Gastroesophageal sphincter (tissue), 4 donors: ENCODE measurements at places on chromosomes 11 and 22. TPM values are rescaled to one million over a fixed set of nuclear protein-coding genes. Genes with fewer than 3 reads are reported as not detected.

Gene C11orf86
- not detected for total RNA-seq

Gene ROM1
- 3.0 TPM for total RNA-seq

GRCh38 chr11:89176938-89177337 is 737 bp upstream of the TYR start:
- no peak for ATAC-seq

DNA sequence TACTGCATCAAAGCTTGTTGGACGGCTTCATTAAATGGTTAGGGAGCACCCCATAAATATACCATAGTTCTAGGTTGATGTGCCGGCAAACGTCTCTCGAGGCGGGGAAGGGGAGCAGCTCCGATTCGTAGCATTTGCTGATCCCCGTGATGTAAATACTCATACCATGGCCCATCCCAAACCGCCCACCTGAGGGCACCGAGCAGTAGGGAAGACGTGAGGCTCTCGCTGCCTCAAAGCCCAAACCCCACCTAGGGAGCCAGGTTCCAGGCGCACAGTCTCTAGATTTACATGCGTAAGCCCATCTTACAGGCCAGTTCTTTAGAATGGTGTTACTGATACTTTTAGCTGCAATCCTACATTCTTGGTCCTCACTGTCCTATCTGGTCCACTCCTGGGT is 124.0 kb downstream of the FEZ1 start:
- ATAC-seq = no peak
